ENCODE measurements at places on chromosomes 5 and 9.
A peak's percentile ranks its signal among the peaks of the same experiment; 100 is the strongest.

DNA sequence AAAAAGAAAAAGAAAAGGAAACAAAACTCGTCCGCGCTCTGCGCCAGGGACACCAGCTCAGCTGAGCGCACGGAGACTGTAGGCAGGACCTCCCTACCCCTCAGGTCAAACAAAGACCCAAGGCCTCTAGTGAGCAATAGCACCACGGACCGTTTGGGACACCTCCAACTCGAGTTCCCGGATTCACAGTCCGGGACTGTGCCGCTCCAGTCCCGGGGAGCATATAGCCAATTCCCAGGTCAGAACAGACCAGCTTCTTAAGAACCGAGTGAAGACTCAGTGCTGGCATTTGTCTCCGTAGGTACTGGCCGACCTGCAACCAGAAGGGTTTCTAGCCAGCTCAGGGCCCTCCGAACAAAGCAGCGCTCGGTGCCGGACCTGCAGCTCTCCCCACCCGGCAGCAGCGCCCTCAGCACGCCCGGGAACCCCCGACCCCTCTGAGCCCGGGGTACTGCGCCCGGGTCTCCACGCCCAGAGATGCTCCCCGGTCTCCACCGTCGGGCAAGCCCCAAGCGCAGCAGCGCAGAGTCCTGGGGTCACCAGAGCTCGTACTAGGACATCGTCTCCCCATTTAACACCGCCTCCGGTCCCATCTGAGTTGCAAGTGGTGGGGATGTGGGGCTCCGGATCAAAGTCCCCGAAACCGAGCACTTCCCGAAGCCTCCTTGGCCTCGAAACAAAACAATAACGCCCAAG lies 591 bp downstream of the ABCA1 start:
- peak; percentile 33 for DNase-seq

DNA sequence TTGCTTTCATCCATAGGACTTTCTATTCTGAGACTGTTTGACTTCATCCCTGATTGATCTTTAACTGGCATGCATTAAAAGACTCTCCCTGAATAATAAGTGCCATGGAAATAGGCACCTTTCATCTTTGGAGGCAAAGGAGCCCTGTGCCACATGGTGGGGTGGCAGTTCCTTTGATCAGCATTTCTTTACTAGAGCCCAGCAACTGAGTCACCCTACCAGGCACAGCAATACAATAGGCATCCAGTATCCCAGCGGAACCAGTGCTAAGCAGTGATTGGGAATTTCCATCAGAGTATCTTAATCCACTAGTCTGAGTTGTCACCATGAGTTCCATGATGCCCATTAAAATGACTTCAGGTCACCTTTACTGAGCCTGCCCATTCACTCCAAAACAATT lies 476.1 kb upstream of the MPDZ start:
- no peak for DNase-seq

DNA sequence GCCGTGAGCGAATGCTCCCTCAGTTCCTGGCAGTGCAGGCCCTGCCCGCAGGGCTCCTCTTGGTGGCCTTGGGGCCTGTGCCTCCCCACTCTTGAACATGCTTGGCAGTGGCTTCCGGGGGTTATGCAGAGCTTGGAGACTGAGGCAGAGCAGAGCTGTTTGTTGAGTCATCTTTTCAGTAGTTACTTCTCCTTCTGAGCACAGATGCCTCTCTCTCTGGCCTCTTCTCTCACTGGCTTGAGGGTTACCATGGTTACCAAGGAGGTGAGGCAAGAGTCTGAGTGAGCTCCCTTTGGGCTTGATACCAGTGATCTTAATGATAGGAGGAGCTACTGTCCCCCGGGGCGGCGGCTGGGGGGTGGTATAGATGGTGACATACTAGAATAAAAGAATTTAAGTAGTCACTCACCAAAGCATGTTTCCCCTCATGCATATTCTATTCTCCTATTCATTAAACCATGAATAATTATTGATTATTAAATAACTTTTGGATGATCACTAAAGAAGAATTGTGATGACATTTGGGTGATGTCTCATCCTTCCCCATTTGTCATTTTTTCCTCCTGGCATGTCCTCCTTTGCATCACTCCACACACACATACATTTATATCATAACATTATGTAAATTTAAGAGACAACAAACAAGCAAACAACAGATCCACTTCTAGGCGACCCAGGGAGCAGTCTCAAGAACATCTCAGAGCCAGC lies 111.1 kb downstream of the ARHGAP26 start:
- no peak for DNase-seq

DNA sequence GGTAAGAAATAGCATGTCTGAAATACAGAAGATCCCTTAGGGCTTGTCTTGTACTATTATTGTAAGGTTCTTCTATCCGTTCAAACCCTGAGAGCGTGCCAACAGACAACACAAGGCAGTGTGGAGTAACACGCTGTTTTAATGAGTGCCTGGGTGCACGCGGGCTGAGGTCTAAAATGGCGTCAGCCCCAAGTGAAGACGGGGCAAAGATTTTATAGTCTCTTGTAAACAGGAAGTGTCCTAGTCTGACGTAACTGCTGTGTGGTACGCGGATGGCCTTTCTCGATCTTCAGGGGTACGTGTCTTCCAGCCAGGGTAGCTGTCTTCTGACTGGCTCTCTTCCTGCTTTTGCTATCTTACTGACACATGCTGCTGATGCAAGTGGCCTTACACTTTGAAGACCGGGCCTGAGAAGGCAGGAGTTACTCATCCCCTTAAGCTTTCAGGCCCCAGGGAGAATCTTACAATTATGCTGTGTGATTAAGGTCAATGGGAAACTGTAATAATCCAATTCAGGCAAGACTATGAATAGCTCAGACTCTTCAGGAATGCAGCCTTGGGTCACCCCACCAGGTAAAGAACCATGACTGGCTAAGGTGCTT lies 1812.0 kb upstream of the CDH9 start:
- DNase-seq, result no peak

- DNase-seq, result no peak
These were observed 75.4 kb downstream of the SLC38A9 start for GRCh38 chr5:55636683-55637082.

DNA sequence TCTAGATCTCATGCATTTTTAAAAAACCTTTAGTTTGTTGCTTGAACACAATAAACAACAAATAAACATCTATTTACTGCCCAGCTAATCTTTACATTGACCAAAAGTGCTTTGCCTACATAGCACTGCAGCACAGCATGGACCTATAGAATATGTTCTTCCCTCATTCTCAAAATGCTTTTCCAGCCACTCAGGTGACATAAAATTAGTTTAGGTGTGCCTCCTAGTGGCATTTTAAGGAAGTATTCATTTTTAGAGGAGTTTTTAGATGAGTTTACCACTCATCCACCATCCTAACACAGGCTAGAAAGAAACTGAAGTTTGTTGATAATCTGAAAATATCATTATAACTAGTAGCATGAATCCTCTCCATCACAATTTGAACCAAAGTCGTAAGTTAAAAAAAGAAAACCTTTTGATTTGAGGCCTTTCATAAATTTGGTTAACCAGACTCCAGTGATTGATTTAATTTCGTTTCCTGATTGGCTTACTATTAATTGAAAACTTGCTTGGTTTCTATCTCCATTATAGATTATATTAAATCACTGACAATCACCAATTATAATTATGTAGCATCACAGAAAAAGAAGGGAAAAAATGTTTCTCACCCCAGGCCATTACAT lies 12.6 kb downstream of the PLGRKT start:
- no peak for DNase-seq

DNA sequence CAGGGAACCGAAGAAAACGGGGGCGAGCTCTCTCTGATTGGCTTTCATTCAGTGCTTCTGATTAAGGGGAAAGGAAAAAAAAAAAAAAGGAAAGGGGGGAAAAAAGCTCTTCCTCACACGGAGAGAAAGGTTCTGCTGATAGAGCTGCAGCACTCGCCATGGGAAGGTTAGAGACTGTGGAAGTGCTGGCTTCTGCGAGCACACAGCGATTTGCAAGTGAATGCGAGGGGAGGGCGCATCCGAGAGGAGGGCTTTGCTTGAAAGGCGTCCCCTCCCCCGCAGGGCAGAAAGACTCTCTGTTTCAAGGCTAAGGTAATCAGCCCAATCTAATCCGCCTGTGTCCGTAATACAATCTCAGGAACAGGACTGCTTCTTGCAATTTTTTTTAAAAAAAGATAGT lies at the start of gene CDH10:
Gene CDH10 (minus strand): TSS at position 218 of the 400 bp plus-strand sequence. CDS start 51,488 bp downstream, outside the sequence.
- DNase-seq, result no peak

- no peak for DNase-seq
These were observed 164.1 kb upstream of the ZNF618 start for GRCh38 chr9:113712053-113712452.

GRCh38 chr5:56302027-56302426 lies 68.9 kb upstream of the ANKRD55 start:
- no peak for DNase-seq

- no peak for DNase-seq
These were observed 185.6 kb upstream of the POU5F2 start for GRCh38 chr5:93926831-93927620.

DNA sequence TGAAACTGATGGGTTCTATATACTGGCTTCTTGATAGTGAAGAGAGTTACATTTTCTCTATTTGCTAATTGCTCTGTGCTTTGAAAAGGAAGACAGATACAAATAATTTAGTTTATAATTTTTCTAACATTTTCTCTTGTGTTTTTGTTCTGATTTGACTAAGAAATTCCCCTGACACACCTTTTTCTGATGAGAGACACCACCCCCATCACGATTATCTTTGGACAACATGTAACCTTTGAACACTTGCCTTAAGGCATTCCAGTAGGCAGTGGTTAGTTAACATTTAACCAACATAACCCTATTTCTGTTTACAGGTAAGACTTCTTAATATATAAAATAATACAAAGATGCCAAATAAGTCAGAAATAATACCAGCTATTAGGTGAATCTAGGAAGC lies 4.1 kb upstream of the PTBP3 start:
- no peak for DNase-seq

GRCh38 chr5:135571066-135571609 lies 7.7 kb downstream of the CXCL14 start:
- no peak for DNase-seq

DNA sequence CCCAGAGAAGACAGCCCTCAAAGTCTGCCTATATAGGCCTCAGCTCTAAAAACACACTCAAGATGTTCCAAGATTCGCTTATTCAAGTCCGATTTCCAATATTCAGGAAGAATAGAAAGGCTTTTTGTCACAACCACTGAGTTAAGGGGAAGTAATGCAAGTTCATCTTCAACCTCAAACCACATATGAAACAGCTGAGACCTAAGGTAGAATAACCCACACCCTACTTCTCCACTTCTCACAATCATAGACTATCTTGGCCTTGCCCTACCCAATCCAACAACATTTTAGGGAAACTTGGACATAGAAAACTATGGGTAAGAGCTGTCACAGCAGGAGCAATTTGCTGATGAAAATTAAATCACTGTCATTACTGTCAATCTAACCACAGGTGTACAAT lies 152.0 kb upstream of the LRRTM2 start:
- no peak for DNase-seq
